ENCODE measurements at places on chromosomes 13 and 19.

DNA sequence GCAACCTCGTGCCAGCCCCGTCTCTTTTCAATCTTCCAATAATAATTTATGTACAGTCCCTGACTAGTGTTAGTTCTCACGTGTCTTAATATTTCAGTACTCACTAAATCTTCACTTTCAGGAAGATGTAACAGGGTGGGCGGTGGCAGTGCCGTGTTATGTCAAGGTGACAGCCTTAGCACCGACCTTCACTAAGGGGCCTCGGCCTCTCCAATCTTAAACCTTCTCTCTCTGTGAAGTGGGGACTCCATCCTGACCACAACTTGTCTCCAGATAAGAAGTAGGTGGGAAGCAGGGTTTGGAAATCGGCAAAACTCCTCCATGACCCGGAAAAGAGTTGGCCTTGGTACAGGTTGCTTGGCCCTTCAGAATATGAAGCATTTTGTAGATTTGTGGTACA, 1.8 kb downstream of the RPS19 start:
- no peak for DNase-seq

DNA sequence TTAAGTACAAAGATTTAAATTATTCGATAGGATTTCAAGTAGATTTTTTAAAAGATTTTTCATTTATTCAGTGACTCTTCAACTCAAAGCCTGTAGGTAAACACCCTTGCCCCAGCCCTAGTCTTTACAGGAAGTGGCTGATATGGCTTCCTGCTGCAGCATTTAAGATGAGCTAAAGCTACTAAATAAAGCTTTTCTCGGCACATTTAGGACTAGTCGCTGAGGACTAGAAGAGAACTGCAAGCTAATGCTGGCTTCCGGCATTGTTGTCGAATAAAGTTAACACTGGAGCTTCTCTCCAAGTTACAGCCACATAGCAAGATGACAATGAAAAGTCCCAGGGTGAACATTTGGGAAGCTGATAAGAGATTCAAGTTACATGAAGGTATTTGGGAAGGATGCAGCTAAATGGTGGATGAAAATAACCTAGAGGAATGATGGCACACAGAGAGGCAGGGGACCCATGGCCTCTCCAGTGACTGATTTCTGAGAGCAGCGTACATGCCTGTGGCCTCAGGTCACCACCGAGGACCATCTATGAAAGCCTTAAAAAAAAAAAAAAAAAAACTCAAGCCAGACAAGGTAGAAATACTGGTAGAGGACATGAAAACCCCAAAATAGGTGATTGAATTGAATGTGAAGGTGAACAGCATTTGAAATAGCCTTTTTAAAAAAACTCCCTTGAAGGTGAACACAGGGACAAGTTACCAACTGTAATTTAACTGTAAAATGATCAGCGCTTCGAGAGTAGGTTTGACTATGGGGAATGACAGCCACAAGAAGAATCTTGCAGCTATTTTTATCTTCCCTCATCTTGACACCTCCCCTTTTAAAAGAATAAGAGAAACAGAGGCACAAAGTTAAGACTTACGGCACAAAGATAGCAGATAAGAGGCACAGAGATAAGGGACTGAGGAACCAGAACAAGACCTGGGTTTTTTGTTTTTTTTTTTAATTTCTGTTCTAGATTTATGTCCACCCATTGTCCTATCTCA, 155.4 kb downstream of the DCT start:
- DNase-seq, result no peak

- DNase-seq, result peak; percentile 65
Measured at GRCh38 chr19:20167651-20168122, 673 bp downstream of the ZNF486 start.

DNA sequence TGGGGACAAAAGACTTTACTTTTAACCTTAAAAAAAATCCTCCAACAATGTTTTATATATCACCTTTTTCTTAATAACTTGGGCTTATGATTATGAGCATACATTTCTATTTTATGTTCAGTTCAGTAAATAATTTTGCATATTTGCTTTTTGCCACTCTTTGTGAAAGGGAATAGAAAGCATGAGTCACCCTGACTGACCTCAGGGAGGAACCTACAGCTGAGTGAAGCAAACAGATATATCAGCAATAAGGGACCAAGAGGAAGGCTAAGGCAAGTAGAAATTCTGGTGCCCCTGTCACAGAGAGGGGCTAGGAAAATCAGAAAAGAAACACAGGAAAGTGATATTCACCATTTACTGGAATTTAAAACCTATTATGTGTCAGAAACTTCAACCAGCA, 37.2 kb upstream of the SOHLH2 start:
- peak; percentile 52 for DNase-seq

- no peak for DNase-seq
Measured at GRCh38 chr13:96769874-96770273, 224.4 kb downstream of the OXGR1 start.

DNA sequence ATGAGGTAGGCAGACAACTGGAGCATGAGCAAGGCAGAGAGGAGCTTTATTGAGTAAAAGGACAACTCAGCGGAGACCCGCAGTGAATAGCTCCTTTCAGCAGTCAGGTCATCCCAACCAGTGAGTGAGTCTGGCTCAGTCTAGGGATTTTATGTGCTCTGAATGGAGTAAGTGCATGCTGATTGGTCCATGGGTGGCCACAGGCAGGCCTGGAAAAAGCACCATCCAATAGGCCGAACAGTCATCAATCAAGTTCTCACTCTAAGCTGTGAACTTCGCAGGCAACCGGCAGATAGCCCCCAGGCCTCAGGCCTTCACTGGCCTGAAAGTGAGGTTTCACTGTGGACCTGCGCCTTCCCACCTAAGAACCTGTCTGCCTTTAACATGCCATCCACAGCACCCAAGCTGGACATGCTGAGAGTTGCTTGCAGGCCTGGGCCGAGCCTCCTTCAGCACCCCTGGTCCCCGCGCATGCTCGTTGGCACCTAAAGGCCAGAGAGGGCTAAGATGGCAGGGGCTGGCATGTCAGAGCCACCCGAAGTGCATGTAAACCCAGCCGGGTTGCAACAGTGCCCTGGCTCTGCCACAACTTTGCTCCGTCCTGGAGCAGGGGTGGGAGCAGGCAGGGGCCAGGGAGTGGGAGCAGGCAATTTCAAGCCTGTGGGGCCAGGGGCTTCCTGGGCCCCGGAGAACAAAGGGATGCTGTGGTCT, 698.7 kb downstream of the SLITRK1 start:
- DNase-seq, result no peak

DNA sequence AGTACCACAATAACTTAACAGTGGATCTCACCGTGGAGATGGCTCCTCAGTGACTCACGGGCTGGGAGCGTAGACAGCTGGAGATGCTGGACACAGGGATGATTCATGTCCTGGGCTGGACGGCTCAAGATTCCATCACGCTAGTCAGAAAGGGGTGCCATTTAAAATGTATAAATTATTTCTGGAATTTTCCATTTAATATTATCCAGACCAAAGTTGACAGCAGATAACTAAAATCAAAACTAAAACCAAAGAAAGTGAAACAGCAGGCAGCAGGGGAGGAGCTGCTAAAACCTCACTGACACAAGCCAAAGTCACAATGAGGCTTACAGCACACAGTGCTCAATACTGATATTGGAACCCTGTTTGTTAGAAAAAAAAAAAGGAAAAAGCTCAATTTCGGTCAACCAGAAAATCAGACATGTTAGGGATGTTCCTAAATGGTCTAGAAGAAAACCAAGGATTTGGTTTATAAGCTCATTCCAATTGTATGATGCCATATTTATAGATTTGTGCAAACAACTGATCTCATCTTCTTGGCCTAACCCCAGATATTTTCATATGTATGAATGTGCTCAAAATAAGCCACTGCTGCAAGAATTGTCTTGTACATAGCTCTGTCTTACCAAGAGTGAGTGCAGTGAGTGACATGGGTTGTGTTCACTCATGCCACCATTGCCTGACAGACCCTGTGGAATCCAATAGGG, 111.8 kb downstream of the SACS start:
- peak; percentile 97 for DNase-seq

GRCh38 chr13:60358453-60358852, 38.6 kb upstream of the TDRD3 start:
- DNase-seq, result no peak

DNA sequence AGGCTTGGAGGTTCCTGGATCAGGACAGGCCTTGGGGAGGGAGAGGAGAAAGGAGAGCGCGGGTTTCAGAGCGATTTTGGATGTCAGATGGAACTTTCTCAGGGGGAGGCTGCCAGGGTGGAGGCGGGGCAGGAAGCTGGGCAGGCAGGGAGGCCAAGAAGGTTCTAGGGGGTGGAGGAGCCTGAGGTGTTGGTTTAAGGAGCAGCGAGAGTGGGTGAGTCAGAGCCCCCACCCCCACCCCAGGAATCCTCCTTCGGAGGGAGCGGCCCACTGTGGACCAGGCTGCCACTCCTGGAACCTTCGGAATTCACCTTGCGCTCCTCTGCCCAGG, 15.9 kb upstream of the NOP53 start:
- peak; percentile 83 for DNase-seq

DNA sequence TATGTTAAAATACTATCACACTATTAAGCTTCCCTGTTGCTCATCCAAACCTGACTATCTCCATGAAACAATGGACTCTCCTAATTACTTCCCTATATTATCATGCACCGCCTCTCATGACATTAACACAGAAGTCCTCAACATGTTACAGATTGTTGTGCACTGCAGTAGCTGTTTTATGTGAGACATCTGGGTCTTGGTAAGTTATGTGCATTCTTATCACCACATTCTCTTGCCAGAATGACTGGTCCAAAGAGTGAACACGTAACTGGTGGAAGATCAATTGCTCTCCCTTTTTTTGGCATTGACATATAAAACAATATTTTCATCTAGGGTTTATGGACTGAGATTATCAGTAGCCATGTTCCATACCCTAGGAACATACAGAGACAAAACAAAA, 59.4 kb downstream of the POSTN start:
- no peak for DNase-seq

- DNase-seq, result no peak
Measured at GRCh38 chr19:41548954-41549688, 26.8 kb upstream of the CEACAM21 start.

- peak; percentile 64 for DNase-seq
Measured at GRCh38 chr19:17097593-17098126, 22.1 kb downstream of the MYO9B start.

DNA sequence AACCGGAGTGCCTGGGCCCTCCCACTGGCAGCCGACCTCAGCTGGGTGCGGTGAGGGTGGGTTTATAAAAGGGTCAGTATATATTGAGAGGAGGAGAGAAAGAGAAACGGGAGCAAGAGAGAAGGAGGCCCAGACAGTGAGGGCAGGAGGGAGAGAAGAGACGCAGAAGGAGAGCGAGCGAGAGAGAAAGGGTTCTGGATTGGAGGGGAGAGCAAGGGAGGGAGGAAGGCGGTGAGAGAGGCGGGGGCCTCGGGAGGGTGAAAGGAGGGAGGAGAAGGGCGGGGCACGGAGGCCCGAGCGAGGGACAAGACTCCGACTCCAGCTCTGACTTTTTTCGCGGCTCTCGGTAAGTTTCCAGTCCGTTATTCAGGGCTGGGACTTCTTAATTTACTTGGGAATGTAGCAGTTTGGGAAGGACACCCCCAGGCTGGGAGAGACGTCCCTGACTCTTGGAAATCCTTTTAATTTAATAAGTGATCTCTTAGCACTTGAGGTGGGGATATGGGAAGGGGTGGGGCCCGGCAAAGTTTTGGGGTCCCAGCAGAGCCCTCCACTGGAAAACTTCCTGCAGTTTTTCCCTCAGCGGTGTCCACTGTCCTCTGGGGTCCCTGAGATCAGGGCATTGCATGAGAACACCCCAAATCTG, at the start of gene EMP3:
TSS of gene EMP3 (plus strand) at position 288 of the 646 bp plus-strand sequence. CDS start 1,293 bp downstream, outside the sequence.
- peak; percentile 96 for DNase-seq

DNA sequence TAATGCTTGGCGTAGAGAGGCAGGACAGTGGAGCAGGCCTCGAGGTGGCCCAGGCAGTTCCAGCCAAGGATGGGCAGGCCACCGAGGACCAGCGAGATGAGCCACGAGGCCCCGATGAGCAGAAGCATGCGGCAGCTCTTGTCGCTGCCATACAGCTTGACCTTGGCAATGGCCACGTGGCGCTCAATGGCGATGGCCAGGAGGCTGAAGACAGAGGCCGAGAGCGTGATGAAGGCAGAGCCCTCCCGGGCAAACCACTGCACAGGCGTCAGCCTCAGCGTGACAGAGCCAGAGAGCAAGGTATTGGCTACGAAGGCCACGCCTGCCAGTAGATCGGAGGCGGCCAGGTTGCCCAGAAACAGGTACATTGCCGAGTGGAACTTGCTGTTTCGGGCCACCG, 6.8 kb downstream of the S1PR2 start:
- DNase-seq, result no peak

DNA sequence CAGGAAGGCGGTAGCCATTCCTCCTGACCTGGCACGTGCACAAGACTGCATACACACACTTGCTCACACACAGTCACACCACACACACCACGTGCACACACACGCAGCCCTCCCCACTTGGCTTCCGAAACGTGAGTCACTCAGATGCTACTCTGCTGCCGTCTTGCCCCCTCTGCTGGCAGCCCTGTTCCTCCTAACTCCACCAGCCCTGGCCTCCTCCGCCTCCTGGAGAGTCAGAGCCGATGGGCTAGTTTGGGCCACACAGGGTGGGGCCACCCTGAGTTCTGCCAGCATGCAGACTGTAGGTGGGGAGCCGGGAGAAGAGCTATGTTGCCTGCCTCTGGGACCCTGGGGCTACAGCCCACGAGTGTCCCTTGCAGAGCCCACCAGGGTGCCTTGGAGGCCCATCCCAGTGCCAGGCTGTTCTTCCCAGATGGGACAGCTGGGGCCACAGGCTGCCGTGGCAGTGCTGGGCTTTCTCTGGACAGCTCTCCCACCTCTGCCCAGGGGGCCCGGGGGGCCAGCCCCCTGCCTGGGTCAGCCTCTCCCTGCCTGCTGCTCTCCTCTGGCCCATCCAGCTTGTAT, 12.1 kb downstream of the PIN1 start:
- peak; percentile 95 for DNase-seq

- no peak for DNase-seq
Measured at GRCh38 chr13:110648146-110648819, 32.9 kb downstream of the NAXD start.

DNA sequence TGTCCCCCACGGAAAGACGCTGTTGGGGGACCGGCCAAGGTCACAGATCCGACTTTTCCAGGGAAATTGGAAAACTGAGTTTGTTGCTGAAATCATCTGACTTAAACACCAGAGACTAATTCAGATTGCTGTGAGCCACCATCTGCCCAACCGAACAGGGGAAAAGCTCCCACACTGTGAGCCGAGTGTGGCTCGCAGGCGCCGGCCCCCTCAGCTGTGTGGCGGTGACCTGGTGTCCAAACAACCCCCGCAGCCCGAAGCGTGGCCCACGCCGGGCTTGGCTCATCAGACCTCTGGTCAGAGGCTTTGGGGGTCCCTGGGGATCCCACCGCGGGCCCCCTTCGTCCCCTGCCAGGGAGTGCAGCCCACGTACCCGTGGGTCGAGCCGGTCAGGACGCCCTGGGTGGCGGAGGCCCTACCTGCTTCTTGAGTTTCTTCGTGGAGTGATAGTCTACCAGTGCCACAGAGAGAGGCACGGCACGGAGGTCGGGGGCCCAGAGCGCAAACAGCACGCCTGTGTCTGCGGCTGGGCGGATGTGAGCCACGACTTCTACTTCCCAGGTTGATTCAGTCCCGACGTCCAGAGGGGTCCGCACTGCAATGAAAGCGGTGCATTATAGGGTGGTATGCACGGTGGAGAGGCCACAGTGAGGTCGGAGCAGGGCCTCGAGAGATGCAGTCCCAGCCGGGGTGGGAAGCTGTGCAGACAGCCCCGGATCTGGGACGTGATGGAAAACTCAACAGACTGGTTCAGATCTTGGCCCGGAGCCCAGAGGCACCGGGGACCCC, 40.7 kb downstream of the GAS6 start:
- no peak for DNase-seq

- DNase-seq, result no peak
Measured at GRCh38 chr13:28137596-28137995, 749 bp upstream of the PAN3 start.

- DNase-seq, result peak; percentile 71
Measured at GRCh38 chr13:109297628-109298027, 488.8 kb downstream of the IRS2 start.

- no peak for DNase-seq
Measured at GRCh38 chr13:73198991-73199411, 140.2 kb downstream of the KLF5 start.
